ENCODE measurements at places on chromosomes 13 and 19.

DNA sequence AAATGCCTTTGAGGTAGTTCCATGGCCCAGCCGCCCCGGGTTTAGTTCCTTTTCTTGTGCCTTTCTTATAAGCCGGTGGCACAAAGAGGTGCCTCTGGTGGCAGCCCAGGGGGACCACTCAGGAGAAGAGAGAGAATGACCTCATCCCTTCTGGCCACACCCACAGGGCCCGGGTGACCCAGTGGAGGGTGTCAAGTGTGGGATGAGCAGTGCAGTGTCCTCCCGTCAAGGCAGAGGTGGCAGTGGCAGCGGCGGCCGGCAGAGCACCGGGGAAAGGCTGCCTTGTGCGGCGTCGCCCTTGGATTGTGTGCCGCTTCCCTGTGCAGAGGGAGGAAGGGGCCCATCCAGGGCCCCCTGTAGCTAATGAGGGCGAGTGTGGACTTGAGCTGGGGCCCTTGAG is 47.9 kb downstream of the KDM4B start:
- DNase-seq = no peak

DNA sequence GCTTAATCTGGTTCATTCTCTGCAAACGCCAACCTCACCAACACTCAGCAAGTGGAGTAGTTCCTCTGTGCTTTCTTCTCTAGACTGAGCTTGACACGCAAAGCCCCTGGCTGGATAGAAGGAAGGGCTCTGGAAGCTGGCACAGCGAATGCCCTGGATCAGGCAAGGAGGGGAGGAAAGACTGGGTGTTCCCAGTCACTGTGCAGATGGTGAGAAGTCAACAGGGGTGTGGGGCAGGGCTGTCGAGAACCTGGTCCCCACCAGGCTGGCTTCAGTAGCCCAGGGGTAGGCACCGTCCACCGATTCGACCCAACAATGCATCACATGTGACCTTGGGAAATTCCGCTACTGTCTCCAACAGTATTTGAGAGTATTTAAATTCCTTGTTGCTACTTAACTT is 65.5 kb downstream of the TSHZ3 start:
- no peak for DNase-seq

GRCh38 chr13:94236872-94237271 is 242.6 kb downstream of the DCT start:
- no peak for DNase-seq

GRCh38 chr13:54901316-54901715 is 1872.7 kb downstream of the OLFM4 start:
- DNase-seq = no peak

DNA sequence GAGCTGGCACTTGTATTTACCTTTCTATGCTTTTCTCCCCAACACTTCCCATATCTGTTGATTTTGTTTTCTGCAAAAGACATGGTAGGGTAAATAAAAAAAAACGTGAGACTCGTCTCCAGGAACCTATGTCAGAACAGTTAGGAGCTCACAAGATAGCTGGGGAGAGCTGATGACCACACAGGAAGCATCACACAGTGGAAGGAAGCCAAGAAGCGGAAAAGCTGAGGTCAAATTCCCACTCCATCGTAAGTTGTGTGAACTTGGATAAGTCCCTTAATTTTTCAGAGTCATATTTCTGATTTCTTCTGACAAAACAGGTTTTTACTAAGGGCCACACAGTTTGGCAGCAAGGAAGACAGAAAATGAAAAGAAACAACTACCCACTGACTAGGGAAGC is 199.6 kb downstream of the KLF5 start:
- DNase-seq = no peak

GRCh38 chr13:100828226-100828625 is 153.6 kb upstream of the TMTC4 start:
- no peak for DNase-seq

DNA sequence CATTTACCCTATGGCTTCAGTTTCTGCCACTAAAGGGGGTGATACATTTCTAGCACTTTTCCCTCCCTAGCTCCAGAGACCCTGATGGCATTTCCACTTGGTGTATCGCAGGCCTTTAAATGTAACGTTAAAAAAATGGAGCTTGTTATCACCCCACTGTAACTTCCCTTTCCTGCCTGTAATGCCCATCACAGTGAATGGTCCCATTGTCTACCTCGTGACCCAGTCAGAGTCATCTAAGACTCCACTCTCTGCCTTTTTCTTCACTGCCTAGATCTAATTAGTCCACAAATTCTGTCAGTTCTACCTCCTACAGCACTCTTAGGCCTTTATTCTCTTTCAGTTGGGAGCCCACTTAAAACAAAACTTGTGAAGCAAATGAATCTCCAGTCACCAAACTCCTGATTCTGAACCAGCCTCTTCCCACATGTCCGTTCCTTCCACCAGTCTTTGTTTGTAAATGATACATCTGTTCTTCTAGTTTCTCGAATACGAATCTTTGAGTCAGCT is 64.8 kb downstream of the NHLRC3 start:
- DNase-seq = no peak

DNA sequence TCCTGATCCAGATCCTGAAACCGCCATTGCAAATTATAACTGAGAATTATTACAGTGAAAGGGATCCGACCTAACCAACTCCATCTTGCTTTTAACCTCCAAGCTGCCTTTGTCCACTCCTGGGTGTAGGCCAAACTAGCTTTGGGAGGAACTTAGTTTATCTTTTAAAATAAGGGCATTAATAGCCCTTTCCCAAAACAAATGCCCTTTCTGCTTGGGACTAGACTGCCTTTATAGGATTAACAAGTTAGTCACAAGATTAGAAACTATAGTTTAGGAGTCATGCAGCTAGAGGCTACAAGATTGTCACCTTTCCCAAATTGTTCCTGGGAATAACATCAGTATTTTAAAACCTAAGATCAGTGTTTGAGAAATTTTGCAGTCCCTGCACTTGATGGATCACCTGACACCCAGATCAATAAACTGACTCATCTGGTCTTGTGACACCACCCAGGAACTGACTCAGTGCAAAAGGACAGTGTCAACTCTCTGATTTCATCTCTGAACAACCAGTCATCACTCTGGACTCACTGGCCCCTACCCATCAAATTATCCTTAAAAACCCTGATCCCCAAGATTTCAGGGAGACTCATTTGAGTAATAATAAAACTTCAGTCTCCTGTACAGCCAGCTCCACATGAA is 4.1 kb upstream of the ZNF841 start:
- no peak for DNase-seq

GRCh38 chr13:107866941-107867623 is 348.3 kb downstream of the LIG4 start:
- DNase-seq = no peak

- no peak for DNase-seq
Measured at GRCh38 chr13:72536714-72537394, 190.6 kb downstream of the MZT1 start.

DNA sequence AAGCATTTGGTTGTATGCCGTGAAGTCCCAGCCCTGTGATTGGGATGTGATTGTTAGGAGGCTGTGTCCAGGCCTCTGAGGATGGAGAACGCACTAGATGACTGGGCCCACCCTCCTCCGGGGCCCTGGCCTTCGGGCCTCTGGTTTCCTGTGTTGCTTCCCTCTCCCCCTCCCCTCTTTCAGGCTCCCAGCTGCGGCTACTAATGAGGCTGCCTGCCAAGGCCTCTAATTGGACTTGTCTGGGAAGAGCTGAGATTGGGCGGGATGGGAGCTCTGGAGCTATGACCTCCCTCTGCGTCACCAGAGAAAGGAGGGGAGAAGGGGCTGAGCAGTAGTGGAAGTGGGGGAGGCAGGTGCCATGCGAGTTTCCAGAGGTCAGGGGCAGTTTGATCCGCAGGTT is 9.9 kb downstream of the PTH2 start:
- DNase-seq = no peak

- DNase-seq = no peak
Measured at GRCh38 chr19:588093-588740, 1.5 kb upstream of the HCN2 start.

GRCh38 chr13:99969919-99970650 is 1.5 kb downstream of the ZIC5 start:
- no peak for DNase-seq

All from RWPE1 (cell line).